ENCODE measurements at places on chromosomes 11 and 22. TPM values are rescaled to one million over a fixed set of nuclear protein-coding genes. Genes with fewer than 3 reads are reported as not detected.

DNA sequence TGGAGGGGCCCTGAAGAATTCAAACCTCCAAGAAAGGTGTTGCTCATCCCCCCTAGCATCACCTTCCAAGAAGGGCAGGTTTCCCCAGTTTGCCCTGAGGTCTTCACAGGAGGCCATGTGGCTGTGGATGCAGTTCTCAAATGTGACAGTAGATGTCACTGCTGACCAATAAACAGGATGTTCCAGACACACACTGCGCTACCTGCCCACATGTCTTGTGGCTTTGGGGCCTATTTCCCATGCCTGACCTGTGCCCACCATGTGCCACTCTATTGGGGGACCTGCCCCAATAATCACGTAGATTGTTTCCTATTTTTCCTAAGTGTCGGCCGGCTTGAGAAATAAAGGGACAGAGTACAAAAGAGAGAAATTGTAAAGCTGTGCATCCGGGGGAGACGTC lies 4.5 kb downstream of the GSTT2 start:
- DNase-seq: no peak

GRCh38 chr22:31084811-31085492 lies 3.8 kb downstream of the SMTN start:
- no peak for DNase-seq

DNA sequence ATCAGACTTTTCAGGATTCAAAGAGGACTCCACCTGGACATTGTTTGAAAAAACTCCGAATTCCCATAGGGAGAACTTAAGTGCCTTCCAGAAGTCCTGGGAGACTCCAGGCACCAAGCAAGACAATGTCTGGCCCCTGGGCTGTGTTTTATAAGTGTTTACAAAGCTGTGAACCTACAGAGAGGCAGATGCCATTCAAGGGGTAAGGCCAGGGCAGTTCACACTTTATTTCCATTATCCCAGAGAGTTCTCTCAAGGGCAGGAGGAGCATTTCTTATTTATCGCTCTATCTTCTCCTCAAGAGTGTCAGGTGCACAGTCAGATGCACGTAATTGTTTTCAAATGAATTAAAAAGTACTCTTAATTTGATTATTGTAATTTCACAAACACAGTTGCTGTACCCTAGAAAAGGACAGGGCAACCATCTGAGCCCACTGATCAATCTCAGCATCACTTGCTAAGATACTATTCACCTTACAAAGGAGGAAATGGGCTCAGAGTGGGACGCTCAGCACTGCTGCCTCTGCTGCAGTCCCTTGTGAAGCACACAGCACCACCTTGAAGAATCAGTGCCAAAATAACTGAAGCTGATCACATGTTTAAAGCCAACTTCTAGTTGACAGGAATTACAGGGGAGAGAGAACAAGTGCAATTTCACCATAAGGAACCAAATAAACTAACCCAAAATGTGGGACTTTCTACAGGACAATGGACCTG lies 35.0 kb downstream of the RASSF10 start:
- DNase-seq: no peak

- DNase-seq: no peak
Measured at GRCh38 chr11:72636376-72636775, 37.8 kb downstream of the PDE2A start.

- DNase-seq: no peak
Measured at GRCh38 chr22:49954991-49955580, 5.5 kb upstream of the PIM3 start.

- DNase-seq: no peak
Measured at GRCh38 chr22:49621601-49622210, 206.0 kb downstream of the BRD1 start.

- peak; percentile 10 for DNase-seq
Measured at GRCh38 chr22:31279821-31280505, 12.3 kb downstream of the PIK3IP1 start.

DNA sequence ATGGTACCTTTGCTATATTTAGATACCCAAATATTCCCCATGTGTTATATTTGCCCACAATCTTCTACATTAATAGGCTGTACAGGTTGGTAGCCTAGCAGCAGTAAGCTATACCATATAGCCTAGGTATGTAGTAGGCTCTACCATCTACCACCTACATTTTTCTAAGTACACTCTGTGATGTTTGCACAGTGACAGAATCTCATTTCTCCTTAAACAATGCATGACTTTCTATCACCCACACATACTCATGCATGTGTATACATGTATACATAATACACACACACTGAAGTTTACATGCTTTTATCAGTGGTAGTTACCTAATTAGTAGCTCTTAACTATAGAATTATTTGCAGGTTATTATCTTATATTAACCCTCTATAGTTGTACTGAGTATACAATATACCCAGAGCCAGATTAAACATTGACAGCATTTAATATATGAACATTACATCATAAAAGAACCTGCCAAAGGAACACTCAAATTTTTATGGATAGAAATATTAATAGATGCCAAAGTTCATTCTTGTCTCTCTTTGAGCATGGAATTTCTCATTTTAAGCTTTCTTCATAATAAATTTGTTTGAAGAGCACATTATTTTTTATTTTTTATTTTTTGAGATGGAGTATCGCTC lies 51.4 kb downstream of the ELP4 start:
- no peak for DNase-seq

DNA sequence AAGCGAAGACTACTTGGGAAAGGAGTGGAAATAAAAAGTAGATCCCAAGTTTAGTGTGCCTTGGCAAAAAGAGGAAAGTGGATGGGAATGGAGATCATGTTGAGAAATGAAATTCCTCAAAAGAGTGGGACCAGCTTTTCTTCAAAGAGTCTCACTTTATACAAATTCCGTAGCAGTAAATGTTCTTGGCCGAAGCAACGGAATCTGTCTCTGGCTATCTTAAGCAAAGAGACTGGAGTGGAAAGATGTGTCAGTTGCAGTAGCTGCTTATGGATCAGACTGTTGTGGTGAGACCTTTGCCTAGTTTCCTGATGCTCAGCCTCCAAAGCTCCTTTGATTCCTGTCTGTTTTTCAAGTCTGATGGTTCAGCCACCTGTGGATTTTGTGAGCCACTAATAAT lies 73.6 kb downstream of the CSTPP1 start:
- DNase-seq: no peak

ADAMTS15 gene
- 0.35 TPM for total RNA-seq

JAML gene
- total RNA-seq: not detected

KIRREL3 gene
- total RNA-seq: 0.10 TPM

SH3BP1 gene
- 8.1 TPM for total RNA-seq

Data from renal cortical epithelial cell (primary cell).